ENCODE measurements at places on chromosomes 16 and 17. TPM values are rescaled to one million over a fixed set of nuclear protein-coding genes. Genes with fewer than 3 reads are reported as not detected.

Gene COTL1
- 120 TPM for total RNA-seq

Gene PYDC1
- total RNA-seq: not detected

Gene KRTAP2-3
- not detected for total RNA-seq

Gene ITGAD
- total RNA-seq: not detected

DNA sequence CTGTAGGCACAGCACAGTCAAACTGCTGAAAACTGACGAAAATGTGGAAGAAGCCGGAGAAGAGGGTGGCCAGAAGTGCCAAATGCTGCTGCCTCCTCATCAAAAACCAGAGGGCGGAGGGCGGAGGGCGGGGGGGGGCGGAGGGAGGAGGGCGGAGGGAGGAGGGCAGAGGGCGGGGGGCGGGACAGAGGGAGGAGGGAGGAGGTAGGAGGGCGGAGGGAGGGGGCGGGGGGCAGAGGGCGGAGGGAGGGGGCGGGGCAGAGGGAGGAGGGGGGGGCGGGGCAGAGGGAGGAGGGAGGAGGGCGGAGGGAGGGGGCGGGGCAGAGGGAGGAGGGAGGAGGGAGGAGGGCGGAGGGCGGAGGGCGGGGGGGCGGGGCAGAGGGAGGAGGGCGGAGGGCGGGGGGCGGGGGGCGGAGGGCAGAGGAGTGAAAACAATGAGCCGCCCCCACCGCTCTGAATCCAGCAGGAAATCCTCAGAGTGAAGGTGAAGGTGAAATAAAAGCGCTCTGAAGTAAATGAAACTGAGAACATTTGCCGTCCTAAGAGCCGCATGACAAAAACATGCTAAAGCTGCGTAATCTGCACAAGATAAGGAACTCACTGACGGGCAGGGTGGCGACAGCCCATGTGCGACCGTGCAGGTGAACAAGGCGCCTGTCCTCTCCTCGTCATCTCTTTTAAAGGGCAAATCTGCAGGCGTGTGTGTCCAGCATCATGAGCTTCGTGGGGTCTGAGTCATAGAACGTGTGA is 22.6 kb upstream of the CBFA2T3 start:
- H3K27ac ChIP-seq: no peak overlapping the region
- DNase-seq: no peak
- no peaks in the 10 kb centered on the region for H3K4me1 ChIP-seq
- H3K4me3 ChIP-seq: no peak overlapping the region
- H3K36me3 ChIP-seq: no peaks in the 10 kb centered on the region

DNA sequence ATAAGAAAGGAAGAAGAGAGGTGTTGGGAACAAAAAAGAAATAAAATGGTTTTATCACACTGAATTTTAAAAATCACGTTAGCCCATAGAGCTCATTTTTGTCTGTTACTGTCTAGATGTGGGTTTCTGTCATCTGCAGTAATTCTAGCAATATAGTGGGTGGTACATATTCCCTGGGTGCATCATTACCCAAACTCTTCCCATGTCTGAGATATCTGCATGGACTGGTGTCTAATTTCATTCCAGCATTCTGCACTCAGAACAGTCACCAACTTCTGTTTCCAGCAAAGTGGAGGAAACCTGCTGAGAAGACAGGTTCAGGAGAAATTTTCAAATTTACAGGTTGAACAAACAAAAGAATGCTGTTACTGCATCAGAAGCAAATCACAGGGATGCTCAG is 263.8 kb downstream of the CDH11 start:
- no peaks in the 10 kb centered on the region for H3K4me1 ChIP-seq
- no peak for DNase-seq
- no peak overlapping the region for H3K4me3 ChIP-seq
- no peak overlapping the region for H3K27ac ChIP-seq
- no peaks in the 10 kb centered on the region for H3K36me3 ChIP-seq

GRCh38 chr16:85923153-85924021 is 24.4 kb downstream of the IRF8 start:
- H3K4me3 ChIP-seq: no peak overlapping the region
- no peaks in the 10 kb centered on the region for H3K4me1 ChIP-seq
- no peak for DNase-seq

DNA sequence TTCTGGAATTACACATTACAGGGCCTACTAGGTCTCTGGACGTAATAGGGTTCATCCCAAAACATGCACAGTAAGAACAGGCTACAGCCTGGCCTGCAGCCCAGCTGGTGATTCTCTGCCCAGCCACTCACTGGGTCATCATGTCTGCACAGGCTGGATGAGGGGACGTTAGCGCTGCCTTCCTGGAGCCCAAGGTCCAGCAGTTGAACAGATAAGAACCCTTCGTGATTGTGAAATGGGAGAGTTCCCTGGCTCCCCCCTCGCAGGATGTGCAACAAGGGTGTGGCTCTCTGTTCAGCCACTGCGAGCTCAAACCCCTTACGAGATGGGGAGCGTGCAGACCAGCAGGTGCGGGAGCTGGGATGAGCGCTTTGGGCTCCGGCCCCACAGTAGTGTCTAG is 200.0 kb upstream of the CDH5 start:
- H3K4me3 ChIP-seq: no peak overlapping the region
- no peak overlapping the region for H3K27ac ChIP-seq
- H3K36me3 ChIP-seq: no peaks in the 10 kb centered on the region
- no peaks in the 10 kb centered on the region for H3K4me1 ChIP-seq
- no peaks in the 10 kb centered on the region for H3K27me3 ChIP-seq

- H3K4me3 ChIP-seq: no peak overlapping the region
- no peaks in the 10 kb centered on the region for H3K36me3 ChIP-seq
- DNase-seq: no peak
- no peak overlapping the region for H3K27ac ChIP-seq
Observed at GRCh38 chr17:79657036-79657435, 46.2 kb upstream of the RBFOX3 start.

GRCh38 chr17:45310380-45311324 is 6.2 kb downstream of the MAP3K14 start:
- H3K4me3 ChIP-seq: no peak overlapping the region
- H3K27ac ChIP-seq: peak overlapping the region; percentile 69
- H3K27me3 ChIP-seq: no peaks in the 10 kb centered on the region

DNA sequence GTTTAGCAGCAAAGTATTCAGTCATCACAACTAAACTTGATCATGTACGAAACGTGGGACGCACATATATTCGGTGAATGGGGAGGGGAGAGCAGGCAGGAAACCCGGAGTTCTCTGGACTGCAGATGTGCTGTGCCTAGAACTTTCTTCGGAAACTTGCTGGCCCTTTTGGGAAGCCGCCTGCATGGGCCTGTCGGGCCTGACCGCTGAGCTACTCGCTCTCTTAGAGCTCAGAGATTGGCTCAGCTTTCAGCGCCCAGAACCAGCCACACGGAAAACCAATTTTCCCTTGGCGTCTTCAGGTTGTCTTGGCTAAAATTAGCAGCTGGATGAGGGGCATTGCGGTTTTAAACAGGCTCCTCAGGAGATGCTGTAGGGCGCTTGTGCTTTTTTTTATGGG is 38.1 kb downstream of the ZDHHC7 start:
- peak overlapping the region; percentile 80 for H3K27ac ChIP-seq
- no peak overlapping the region for H3K4me3 ChIP-seq
- DNase-seq: no peak
- H3K27me3 ChIP-seq: no peaks in the 10 kb centered on the region

GRCh38 chr16:35314298-35314697 is 1854.9 kb downstream of the TP53TG3F start:
- H3K27ac ChIP-seq: no peak overlapping the region
- DNase-seq: no peak
- H3K4me3 ChIP-seq: no peak overlapping the region
- H3K36me3 ChIP-seq: no peaks in the 10 kb centered on the region
